Activated T-cell treated with anti-CD3 and anti-CD28 coated beads, Interleukin-2, amount 50 U/mL, for 48 hours (primary cell): ENCODE measurements at places on chromosomes 16 and 17.

DNA sequence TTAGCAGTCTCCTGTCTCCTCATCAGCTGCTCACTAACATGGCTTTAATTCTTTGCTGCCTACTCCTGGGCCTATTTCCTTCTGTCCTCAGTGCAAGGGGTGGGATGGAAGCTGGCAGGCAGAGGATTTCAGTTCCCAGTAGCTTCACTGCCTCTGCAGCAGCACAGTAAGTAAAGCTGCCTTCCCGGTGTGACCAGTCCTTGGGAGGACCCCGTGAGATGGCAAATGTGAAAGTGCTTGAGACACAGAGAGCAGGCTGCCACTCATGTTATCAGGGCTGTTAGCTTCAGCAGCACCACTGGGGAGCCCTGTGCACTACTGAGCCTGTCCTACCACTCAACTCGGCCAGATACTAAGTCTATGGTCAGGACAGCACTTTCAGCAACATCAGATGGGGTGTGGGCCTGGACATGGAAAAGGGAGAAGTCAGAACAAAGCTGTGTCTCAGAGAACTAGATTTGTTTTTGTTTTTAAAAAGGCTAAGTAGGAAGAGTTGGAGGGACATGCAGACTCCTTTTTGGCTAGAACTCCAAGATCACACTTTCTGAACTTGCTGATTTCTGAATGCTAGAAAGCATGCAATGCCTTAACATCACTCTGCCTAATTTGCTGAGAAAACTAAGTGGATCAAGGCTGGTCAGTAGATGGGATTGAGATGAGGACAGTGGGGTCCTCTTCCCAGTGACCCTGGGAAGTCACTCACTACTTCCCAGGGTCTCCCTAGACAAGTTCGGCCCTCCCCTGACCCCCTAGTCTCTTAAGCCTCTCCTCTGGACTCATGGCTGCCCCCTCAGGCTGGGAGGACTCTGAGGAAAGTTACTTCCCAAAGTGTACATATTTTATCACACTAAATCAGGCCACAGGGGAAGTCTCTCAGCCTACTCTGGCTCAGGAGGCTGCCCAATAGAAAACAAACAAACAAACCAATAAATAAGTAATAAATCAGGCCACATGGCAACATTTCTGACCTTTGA, 1.1 kb downstream of the ACSF2 start:
- peak; percentile 49 for DNase-seq

- no peak for DNase-seq
Observed at GRCh38 chr16:26644912-26645543, 421.7 kb upstream of the C16orf82 start.

DNA sequence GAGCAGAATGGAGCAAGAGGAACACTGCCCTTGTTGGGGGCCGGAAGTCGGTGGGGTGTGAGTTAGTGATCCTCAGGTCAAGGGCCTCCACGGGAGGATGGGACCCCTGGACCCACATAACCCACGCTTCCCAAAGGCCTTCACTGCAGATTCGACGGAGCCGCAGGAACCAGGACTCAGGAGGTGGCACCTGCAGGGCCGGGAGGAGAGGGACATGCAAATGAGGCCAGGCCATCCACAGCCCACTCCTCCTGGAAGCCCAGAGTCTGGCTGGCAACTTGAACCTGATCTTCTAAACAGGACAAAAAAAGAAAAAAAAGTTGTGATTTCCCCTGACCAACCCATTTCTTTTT, 299.9 kb downstream of the SOX9 start:
- no peak for DNase-seq

DNA sequence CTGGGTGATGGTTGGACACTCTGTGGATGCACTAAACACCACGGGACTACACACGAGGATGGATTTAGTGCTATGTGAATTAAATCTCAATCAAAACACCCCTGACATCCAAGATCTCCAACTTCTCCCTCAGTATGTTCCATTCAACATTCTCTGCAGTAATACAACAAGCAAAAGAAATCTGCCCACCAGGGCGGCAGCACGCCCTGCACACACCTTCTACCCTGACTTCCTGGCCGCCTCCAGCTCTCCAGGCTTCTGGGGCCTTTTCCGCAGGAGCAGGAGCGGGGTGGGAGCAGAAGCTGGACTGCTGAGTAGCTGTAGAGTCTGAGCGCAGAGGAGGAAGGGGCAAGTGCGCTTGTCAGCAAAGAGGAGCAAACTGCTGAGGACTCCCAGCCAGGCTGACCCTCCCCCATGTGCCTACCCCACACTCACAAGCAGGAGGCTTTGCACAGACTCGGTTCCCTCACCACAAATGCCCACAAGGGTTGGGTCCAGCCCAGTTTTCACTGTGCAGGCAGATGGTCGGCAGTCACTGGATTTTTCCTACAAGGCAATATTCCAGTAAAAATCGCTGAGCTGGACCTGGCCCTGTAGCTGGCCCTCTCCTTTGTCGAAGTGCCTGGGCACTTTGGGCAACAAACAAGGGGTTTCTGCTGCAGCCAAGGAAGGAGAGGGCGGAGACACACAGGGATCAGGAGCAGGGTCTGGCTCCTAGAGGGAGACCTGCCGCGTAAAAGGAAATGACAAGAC, 22.8 kb downstream of the ZDHHC7 start:
- no peak for DNase-seq

- no peak for DNase-seq
Observed at GRCh38 chr17:63082273-63082861, 116.3 kb downstream of the TANC2 start.

GRCh38 chr17:4712526-4712925, 2.1 kb downstream of the ARRB2 start:
- no peak for DNase-seq

- DNase-seq = no peak
Observed at GRCh38 chr16:77612596-77612995, 109.7 kb upstream of the NUDT7 start.

DNA sequence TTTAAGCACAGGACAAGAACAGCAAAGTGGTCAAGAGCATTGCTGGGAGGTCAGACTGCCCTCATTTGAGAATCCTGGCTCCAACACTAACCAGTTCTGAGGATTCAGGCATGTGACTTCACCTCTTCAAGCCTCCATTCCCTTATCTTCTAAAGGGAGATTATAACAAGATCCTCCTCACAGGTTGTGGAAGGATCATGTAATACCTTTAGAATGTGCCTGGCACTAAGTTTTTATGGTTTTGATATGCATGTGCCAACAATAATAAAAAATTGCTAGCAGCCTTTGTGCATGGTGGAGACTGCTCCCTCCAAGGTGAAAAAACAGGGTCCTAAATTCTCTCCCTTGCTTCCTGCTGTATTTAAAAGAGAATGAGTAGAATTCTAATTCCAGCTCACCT, 36.0 kb upstream of the ADAMTS18 start:
- no peak for DNase-seq

GRCh38 chr17:83125515-83126274, 46.3 kb downstream of the METRNL start:
- DNase-seq = no peak

GRCh38 chr17:37111329-37111728, 162.6 kb downstream of the AATF start:
- DNase-seq = no peak

DNA sequence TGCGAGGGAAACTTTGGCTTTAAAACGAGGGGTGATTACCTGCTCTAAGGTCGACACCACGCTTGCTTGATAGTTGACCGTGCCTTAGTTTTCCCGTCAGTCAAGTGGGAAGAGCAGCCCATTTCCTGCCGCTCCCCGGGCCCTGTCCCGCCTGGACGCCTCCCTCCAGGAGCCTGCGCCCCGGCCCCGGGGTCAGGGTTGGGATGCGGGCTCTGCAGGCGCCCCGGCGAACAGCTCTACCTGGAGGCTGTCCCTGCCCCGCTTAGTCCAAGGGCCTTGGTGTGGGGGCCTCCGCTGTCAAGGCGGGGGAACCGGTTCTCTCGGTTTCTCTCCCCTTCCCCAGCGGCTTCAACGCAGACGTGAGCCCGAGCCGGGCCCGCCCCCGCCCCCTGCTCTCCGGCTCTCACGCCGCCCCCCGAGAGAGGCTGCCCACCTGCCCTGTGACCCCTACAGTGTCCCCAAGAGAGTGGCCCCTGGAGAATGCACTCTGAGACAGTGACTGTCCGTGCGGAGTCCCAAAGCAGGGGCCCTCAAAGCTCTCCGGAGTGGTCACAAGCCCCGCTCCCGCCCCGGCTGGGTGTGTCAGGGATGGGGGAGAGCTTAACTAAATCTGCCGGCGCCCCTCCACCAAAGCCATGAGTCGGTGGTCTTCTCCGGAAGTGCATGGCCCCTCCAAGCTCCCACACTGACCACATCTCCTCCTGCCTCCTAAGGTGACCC, 117.4 kb upstream of the SMURF2 start:
- DNase-seq = no peak

GRCh38 chr16:88333848-88334777, 48.6 kb upstream of the ZNF469 start:
- DNase-seq = no peak

DNA sequence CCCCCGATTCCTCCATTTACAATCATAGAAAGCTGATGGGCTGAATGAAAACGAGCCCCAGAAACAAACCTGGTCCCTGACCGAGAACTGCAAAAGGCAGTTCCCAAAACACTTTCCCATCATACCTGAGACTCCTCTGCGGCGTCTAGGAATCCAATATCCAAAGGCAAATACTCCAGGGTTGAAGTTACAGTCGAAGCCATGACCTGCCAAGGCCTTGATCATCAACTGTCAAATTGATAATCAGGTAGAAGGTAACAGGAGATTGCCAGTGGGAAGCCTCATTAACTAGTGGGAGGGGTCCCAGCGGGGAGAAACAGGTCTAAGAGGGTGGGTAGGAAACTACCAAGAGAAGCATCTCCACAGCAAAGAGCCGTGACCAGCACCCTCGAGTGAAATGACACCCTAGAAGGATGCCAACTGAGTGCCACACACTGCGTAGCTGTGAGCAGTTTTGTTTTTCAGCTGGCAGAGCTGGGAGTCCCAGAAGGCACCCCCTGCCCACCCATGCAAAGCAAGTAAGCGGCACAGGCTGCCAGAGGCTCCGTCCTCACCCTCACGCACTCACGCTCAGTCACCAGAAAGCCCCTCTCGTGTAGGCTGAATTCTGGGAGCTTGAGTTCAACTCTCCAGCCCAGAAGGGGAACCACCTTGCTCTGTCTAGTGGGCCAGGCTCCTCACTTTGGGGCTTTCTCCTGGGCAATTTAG, 146.1 kb downstream of the GAS7 start:
- DNase-seq = no peak

- no peak for DNase-seq
Observed at GRCh38 chr16:83623892-83624291, 183.9 kb upstream of the HSBP1 start.

GRCh38 chr17:1958134-1958881, 66.8 kb downstream of the RTN4RL1 start:
- DNase-seq = no peak
